Hepatocyte (in vitro differentiated cells): ENCODE measurements at places on chromosomes 3 and 15.

- peak; percentile 58 for DNase-seq
Observed at GRCh38 chr15:78396976-78397375, 41.0 kb upstream of the IREB2 start.

DNA sequence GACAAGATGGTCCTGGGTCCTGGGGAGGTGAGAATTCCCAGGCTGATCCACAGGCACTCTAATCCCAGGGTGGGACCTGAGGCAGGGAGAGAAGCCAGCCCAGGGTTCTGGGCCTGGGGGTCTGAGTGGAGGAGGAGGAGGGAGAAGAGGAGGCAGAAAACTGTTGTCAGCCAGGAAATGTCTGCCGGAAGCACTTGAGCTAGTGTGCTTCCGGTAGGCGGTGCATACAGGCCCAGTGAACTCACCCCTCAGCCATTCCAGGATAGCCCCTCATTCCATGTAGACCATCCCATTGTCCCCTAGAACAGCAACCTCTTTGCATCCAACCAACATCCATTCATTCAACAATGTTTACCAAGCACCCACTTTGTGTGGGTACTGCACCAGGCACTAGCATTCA, 47.9 kb upstream of the LCTL start:
- no peak for DNase-seq

DNA sequence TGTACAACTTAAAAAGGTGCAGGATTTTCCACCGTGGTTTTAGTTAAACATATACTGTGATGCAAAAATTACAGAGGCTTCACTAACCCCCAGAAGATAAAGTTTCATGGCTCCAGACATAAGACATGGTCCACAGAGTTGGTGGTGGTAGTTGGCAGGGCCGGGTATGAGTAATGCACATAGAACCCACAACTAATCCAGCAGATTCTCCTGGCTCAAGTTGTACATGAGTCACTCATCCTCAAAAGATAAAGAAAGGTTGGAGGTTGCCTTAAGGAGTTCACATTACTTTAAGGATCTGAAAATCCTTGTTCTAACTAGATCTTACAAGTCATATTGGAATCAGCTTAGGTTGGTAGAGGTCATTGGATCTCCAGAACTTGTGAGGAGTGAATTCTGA, 98.3 kb upstream of the ZBTB20 start:
- DNase-seq, result peak; percentile 60

DNA sequence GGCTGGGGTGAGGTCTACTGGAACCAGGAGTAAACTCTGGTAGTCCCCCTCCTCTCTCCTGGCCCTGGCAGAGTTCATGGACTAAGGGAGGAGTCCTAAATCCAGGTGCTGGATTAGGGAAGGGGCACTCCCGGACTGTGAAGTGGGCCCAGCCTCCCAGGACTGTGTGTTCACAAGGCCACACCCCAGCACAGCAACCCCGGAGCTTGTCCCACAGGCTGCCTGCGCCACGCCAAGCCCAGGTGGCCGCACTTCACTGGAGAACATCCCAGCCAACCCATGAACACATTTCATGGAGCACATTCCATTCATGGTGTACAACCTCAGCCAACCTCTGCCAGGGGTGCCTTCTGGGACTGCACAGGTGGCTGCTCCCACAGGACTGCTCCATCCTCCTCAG, 8.2 kb downstream of the ARPIN start:
- no peak for DNase-seq

GRCh38 chr15:31501536-31502157, 175.0 kb downstream of the KLF13 start:
- DNase-seq, result no peak

- DNase-seq, result no peak
Observed at GRCh38 chr15:74259292-74259648, 23.1 kb downstream of the CCDC33 start.

GRCh38 chr3:8413337-8413926, 88.2 kb upstream of the LMCD1 start:
- no peak for DNase-seq

DNA sequence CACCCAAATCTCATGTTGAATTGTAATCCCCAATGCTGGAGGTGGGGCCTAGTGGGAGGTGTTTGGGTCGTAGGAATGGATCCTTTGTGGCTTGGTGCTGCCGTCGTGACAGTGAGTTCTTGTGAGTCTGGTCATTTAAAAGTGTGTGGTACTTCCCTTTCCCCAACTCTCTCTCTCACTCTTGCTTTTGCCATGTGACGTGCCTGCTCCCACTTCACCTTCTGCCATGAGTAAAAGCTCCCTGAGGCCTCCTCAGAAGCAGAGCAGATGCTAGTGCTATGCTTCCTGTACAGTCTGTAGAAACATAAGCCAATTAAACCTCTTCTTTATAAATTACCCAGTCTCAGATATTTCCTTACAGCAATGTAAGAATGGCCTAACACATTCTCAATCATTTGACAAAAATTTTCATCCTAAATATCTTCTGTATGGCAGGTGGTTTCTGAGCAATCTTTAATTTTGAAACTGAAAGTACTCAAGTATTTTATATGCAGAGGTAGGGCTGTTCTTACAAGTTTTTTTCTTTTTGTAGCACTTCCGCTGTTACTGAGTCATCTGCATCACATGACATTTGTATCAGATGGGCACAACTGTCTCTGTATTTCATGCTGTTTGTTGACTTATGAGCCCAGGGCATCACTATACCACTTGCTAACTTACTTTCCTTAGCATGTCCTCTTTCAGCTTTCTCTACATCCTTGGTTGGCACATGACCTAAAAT, 8.8 kb downstream of the RPL39L start:
- DNase-seq, result no peak

- DNase-seq, result no peak
Observed at GRCh38 chr3:123686251-123686650, 101.4 kb upstream of the HACD2 start.

DNA sequence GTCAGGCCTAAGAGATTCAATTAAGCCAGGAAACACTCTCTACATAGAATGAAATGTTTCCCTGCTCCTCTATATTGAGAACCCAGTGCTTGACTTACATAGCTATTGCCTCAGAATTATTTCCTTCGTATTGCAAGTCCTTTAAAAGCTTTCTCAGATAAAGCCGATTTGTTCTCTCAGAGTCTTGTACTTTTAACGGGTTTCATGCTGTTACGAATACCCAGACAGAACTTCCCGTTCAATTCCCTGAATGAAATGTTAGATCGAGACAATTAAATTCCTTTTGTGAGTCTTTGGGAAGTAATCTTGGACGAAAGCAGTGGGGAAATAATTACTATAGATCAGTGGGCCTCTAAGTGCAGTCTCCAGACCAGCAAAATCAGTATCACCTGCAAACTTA, 102.8 kb upstream of the CHL1 start:
- DNase-seq, result no peak

DNA sequence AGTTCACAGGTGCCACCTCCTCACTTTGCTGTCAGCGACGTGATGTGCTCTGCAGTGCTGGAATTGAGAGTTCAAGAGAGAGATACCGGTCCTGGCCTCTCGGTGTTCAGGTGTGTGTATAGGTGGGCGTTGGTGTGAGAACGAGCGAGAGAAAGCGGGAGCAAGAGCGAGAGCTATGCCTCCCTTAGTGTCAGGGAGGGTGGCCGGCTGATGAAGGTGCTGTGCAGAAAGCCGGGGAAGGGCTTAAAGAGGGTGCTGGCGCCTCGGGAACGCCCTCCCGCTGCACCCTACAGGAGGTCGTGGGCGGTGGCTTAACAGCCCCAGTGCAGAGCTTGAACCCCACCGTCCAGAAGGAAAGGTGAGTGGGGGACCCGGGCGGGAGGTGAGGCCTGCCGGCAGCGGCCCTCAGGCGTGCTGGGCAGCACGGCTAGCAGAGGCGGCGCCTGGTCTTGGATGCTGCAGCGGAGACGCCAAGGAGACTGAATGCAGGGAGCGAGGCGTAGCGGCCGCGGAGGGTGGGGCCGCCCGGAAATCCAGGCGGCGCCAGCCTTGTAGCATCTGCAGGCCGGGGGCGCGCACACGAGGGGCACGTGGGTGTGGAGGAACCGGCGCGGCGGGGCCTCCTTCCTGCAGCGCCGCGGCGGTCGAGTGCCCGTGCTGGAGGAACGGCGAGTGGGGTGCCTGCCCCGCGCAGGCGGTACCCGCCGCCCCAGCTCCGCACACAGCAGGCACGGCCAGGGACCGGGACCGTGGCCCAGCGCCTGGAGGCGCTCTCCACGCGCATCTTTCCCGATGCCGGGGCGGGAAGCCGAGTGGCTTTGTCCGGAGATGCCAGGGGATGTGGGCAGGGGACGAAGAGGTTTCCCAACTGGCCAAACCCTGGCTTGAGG, 246.8 kb upstream of the TOPAZ1 start:
- peak; percentile 67 for DNase-seq

- peak; percentile 71 for DNase-seq
Observed at GRCh38 chr3:46946856-46947545, 29.5 kb downstream of the CCDC12 start.

DNA sequence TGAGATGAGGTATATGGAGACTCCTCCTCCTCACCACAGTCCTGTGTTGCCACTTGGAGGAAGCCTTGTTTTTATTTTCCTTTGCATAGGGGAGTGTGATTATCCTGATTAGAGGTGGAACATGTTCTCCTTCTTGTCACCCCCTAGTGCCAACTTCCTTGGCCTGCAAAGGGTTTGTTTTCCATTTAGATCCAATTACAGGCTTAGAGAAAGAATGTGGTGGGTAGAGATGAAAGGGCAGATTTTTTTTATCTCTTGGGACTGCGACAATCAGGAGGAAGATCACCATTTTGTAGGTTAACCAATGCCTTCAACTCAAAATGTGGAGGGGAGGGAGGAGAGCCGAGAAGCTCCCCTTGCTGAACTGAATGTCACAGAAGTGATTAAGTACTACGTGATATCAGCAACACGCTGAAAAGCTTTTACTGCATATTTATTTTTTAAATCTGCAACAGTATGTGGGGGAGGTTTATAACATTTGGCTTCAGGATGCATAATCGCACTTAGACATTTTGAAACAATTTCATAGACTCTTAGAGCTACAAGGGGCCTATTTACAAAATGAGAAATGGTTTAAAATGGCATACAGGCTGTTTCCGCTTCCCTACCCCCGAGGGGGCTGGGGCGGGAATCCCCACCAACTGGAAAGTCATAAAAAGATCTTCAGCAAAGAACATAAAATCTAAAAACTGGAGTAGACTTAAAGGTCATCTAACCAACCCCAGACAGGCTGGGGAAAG, 2.4 kb downstream of the LMCD1 start:
- DNase-seq, result no peak

DNA sequence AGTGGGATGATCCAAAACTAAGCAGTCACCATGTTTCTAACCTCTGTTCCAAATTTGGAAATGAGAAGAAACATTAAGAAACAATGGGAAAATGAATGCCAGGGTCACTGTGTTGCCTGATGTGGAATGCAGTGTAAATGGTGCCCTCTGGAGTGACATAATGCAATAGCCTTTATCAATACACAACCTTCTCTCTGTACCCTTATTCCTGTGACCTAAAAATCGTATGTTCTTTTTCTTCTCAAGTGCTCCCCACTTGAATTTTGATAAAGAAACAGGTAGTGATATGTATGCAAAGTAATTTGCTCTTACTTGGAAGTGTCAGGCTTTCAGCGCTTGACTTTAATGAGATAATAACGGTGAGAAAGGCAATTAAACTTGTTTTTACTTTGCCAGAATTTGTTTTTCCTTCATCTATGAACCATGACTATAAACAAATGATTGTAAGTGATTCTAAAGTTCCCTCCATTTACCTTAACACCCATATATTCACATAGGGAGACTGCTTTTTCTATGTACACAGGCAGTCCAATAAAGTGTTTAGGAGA, 145.8 kb upstream of the THRB start:
- DNase-seq, result peak; percentile 55

GRCh38 chr3:55085231-55085630, 157.4 kb upstream of the LRTM1 start:
- no peak for DNase-seq

DNA sequence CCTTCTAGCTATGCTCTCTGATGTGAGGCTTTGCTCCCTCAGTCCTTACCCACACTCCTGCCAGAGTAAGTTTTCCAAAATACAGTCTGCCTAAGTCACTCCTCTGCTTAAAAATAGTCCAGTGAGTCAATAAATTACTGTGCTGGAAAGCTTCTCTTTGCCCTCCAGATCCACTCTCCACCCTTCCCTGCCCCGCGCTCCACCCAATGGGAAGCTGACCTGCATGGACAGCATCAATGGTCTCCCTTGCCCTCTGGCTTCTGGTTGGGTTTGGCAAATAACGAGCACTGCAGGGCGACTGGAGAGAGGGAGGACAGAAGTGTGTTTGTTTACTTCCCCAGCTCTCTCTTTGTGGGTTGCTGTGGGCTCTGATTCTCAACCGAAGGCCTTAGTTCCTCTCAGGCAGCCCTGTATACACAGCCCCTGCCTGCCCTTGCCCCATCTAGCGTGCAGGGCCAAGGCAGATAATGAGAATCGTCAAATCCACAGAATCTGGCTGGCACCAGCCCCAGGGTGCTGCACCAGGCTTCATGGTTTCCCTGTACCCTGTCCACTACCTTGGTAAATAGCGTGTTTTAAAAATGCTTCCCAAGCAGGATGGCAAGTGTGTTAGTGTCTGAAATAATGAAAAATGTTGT, 110.4 kb downstream of the ADAMTSL3 start:
- no peak for DNase-seq

DNA sequence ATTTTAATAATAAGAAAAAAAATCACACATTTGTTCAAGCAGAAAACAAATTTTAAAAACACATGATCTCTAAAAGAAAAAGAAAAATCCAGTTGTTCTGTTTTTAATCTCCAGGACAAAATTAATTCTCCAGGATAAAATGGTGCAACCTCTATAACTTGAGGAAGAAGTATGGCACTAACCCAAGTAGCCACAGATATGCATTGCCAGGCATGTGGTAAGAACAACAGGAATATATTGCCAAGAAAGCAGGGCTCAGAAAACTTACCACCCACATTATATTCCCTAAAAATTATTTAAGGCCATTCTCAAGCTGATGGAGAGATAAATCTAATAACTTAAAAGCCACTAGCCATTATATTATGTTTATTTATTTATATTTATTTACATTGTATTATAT, 295.7 kb upstream of the TMCO5A start:
- no peak for DNase-seq

GRCh38 chr3:170520996-170521395, 64.9 kb downstream of the SLC7A14 start:
- DNase-seq, result no peak

DNA sequence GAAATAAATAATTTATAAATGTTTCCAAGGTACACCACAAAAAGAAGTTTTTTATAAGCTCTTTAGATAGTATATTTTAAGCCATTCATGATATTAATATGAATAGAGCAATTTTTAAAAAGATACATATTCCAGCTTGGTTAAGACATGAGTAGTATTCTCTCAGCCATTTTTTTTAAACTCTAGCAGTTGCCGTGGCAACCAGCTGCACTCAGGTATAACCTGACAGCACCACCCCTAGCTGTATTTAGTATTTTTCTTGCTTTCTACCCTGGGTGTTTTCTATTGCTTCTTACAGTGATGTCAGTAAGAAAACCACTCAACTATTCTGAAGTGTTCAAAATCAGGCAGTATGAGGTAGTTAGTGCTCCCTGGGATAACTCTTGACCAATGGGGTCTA, 496.3 kb upstream of the CNTN3 start:
- no peak for DNase-seq

GRCh38 chr3:155890671-155891190, 20.3 kb downstream of the GMPS start:
- peak; percentile 7 for DNase-seq
